Uterine smooth muscle cell (primary cell): ENCODE measurements at places on chromosomes 6 and 20. TPM values are rescaled to one million over a fixed set of nuclear protein-coding genes. Genes with fewer than 3 reads are reported as not detected.

SERPINB6 gene
- total RNA-seq = 89.0 and 91.9 TPM in 2 replicates

DUSP15 gene
- total RNA-seq = not detected in 2 replicates

CLVS2 gene
- 0.12 TPM in 1 of 2 replicates, not detected in the other for total RNA-seq

TRIM10 gene
- 0.12 TPM in 1 of 2 replicates, not detected in the other for total RNA-seq
